ENCODE measurements at places on chromosomes 2 and 18.

GRCh38 chr2:146415291-146415690, 1429.5 kb upstream of the ACVR2A start:
- no peak for DNase-seq

GRCh38 chr2:11630855-11631254, 39.1 kb downstream of the NTSR2 start:
- no peak for DNase-seq

- no peak for DNase-seq
Observed at GRCh38 chr2:210169516-210170195, 1.6 kb downstream of the KANSL1L start.

GRCh38 chr2:217167531-217167930, 307.7 kb upstream of the TNP1 start:
- DNase-seq: no peak

GRCh38 chr2:47033102-47033880, 117.7 kb upstream of the MCFD2 start:
- DNase-seq: no peak

DNA sequence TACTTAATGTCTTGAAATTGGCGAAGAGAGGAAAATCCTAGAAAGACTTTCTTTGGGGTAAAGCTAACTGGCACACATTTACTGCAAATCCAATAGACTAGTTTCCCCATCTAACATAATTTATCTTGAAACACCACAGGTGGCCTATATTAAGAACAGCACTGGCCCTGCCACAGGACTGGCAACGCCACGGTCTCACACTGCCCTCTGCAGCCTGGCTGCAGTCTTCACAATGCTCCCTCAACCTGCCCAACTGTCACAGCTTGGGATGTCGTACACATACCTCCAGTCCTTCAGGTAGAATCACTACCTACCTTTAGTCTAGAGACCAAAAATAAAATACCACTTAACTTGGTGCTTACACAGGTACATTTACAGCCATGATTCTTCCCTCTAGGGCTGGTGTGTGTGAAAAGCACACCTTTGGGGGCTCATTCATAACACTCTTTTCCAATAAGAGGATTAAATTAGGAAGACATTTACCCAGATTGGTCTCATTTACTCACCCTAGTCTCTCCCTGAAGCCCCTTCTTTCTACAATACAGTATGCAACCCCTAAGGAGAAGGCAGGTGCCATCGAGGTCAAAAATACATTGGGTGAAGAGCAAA, 222.2 kb downstream of the C1D start:
- no peak for DNase-seq

- DNase-seq: no peak
Observed at GRCh38 chr2:27988306-27988705, 97.8 kb downstream of the BABAM2 start.

- no peak for DNase-seq
Observed at GRCh38 chr2:226142463-226142862, 657.2 kb downstream of the IRS1 start.

- no peak for DNase-seq
Observed at GRCh38 chr2:125455110-125455509, 1200.8 kb upstream of the GYPC start.

GRCh38 chr18:38241216-38241615, 675.6 kb upstream of the CELF4 start:
- DNase-seq: no peak

GRCh38 chr2:119028327-119029174, 86.6 kb downstream of the MARCO start:
- DNase-seq: no peak

- DNase-seq: no peak
Observed at GRCh38 chr2:99032786-99033185, 96.8 kb upstream of the CRACDL start.

DNA sequence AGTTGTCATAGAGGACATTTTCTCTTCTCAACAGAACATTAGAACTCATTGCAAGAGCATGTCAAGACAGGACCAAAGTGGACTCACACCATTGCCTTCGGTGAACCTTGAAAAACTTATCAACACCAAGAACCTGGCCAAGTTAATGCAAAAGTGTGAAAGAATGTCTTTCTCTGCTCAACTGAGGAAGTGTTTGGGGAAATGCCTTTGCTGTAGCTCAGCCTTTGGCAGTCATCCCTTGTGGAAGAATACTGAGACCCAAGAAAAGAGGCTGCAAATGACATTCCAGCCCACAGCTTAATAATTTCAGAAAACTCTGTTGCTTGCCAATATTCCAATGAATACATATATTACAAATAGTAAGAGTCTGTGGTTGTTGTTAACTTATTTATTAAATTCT, 728.8 kb upstream of the PIK3C3 start:
- no peak for DNase-seq

DNA sequence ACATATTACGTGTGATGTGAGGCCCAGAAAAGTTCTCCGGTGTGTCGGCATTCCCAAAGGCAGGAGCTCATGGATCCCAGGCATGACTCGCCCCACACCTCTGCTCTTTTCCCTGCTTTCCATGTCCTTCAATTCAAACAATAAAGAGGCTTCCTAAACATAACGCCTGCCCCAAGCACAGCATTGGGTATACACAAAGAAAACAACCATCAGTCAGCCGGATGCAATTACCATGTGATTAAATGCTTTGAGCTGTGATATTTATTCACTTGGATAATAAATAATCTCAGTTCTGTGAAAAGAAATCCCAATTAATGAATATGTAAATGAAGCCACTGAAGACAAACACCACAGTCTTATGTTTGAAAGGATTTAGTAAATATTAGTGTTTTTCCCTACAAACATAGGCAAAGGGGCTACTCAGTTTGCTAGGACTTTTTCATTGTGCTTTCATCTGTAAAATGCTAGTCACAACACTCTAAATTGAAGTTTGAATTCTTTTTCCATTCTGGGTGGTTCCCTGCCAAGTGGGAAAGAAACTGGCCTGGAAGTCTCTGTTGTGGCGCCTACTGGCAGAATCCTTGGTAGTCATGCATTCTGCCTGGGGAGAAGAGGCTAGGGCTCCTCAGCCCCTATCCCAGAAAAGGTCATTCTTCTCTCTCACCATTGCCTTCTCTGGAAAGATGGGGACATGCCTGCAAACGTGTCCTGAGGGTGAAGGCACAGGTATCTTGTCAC, 144.7 kb downstream of the COL6A3 start:
- no peak for DNase-seq

DNA sequence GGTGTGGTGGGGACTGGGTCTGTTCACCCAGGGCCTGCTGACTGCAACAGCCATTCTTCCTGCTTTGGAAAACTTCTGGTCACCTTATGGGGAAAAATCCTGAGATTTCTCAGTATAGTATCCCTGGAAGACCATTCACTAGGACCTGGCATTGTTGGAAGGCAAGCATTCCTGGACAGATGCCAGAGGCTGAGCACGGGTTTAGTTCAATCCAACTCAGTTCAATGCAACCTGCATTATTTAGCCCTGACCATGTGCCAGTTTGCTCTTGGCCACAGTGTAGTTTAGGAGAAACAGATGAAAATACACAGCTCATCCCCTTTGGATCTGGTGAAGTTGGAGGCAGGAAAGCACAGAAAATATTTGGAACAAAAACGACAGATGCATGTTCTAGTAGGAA, 95.9 kb downstream of the LPIN1 start:
- no peak for DNase-seq

- DNase-seq: no peak
Observed at GRCh38 chr18:24628326-24628725, 167.9 kb downstream of the HRH4 start.

GRCh38 chr2:191617575-191617974, 60.4 kb upstream of the NABP1 start:
- DNase-seq: peak; percentile 8
